ENCODE measurements at places on chromosomes 7 and 10.

DNA sequence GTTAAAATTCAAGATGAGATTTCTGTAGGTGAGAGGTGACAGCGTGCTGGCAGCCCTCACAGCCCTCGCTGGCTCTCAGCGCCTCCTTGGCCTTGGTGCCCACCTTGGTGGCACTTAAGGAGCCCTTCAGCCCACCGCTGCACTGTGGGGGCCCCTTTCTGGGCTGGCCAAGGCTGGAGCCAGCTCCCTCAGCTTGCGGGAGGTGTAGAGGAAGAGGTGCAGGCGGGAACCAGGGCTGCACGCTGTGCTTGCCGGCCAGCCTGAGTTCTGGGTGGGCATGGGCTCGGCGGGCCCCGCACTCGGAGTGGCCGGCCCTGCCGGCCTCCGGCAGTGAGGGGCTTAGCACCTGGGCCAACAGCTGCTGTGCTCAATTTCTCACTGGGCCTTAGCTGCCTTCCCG, 320.0 kb upstream of the VWC2 start:
- DNase-seq: no peak

DNA sequence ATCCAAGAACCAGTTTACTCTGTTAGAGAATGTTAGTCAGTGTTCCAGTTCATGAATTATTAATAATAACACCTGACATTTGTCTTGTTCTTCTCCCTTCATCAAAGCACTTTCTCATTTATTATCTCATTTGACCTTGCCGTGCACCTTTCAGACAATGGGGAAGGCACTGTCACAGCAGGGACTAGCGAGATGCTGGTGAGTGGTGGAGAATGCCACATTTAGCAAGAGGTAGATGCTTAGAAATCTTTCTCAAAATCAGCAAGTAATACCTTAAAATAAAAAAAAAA, 34.2 kb upstream of the XRCC2 start:
- DNase-seq: no peak

GRCh38 chr7:33807779-33808482, 97.4 kb upstream of the BMPER start:
- DNase-seq: peak; percentile 87

DNA sequence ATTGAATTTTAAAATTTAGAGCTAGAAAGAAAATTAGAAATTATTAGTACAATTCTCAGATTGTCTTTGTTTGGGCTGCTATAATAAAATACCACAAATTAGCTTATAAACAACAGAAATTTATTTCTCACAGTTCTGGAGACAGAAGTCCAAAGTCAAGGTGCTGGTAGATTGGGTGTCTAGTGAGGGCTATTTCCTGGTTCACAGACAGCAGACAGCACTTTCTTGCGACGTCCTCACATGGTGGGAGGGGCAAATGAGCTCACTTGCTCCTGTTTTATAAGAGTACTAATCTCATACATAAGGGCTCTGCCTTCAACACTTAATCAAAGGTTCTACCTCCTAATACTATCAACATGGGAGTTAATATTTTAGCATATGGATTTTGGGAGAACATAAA, 134.1 kb downstream of the MDFIC start:
- no peak for DNase-seq

GRCh38 chr10:75209921-75210281, 695 bp upstream of the VDAC2 start:
- peak; percentile 66 for DNase-seq

DNA sequence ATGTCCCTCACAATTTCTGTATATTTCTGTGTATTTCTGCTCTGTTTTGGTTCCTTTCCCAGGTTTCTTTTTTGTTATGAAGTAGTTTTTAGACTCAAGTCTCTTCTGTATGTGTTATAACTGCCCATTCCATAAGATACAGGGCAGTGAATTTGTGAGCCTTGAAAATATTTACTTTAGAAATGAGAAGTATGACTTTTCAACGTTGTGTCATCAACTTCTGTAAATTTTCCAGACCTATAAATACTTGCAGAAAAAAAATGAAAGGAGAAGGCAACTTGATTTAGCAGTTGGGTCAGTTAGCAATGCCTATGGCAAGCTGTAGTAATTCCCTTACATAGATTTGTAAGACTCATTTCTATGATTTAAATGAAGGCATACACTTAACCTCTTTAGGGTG, 11.5 kb downstream of the EGFR start:
- DNase-seq: no peak

GRCh38 chr7:158061026-158061630, 526.5 kb downstream of the PTPRN2 start:
- DNase-seq: no peak

GRCh38 chr10:110344622-110345021, 39.9 kb upstream of the SMNDC1 start:
- no peak for DNase-seq

DNA sequence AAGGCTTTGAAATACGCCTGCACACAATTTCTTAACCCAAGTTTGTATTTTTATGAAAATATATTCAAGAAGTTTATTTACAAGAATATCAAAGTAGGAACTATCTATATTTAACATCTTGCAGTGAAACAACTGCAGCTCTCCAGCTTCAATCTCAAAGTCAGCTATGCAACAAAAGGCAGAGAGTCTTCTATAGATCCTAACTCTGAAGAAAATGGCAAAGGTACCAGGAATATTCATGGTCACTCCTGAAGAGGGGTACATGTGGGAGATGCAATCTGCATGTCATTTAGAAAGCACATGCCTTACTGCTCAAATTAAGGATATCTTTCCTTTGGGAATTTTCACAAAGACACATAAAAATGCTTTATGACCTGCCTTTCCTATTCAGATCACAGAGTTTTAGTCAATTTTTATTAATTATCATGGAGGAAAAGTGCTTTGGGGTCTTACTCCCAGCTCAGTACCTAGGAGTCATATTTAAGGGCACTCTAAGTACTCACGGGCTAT, 1.5 kb downstream of the ANK3 start:
- no peak for DNase-seq

GRCh38 chr7:25173184-25173583, 48.1 kb upstream of the CYCS start:
- DNase-seq: no peak

DNA sequence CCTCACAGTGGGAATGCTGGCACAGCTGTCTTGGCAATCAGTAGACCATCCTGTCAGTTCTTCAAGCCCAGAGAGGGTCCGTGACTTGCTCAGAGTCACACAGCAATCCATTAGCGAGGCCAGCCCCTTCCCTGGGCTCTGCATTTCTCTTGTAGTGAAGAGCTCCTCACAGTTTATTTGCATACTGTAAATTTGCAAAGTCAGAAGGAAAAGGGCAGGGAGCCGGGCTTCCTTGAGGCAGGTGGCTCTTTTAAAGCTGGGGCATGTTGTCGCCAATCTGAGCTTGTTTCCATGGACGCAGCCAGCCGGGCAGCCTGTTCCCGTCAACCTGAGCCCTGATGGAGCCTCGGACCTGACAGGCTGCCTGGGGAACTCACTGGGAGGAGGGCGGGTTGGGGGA, 123.4 kb downstream of the CUX1 start:
- no peak for DNase-seq

DNA sequence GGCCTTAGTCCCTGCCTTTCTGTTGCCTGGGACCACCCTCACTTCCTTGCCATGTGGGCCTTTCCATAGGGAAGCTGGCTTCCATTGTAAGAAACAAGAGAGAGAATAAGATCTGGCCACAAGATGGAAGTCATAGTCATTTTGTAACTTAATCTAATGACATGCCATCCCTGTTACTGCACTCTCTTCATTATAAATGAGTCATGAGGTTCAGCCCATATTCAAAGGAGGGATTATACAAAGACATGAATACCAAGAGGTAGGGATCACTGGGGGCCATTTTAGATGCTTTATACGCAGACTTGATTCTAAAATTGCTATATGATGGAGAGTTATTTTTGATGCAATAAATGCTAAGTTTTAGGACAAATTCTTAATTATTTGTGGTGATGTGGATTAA, 75.2 kb upstream of the CELF2 start:
- DNase-seq: no peak

- peak; percentile 16 for DNase-seq
Observed at GRCh38 chr10:8817299-8817698, 762.8 kb downstream of the GATA3 start.

- peak; percentile 81 for DNase-seq
Observed at GRCh38 chr7:30545791-30546555, 41.3 kb upstream of the GGCT start.

DNA sequence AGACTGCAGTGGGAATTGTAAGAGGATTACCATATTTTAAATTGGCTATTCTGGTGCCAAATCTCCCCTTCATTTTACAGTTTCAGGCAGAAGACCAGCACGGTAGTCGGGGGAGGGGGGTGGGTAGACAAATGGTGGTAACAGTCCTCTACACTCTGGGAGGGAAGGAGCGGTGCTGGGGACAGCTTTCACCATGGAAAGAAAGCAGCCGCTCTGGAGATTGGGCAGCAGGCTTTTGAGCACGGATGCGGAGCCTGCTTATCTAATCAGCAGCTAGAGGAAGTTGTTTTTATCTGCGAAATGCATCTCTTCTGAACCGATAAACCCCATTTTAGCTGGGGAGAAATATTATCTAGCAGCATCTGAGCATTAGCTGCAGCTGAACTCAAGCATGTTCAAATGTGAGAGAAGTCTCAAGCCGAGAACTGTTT, 28.7 kb downstream of the IKZF1 start:
- no peak for DNase-seq

GRCh38 chr10:79047875-79048638, 20.7 kb upstream of the ZMIZ1 start:
- no peak for DNase-seq

GRCh38 chr7:140966561-140967233, 42.0 kb upstream of the BRAF start:
- DNase-seq: no peak

DNA sequence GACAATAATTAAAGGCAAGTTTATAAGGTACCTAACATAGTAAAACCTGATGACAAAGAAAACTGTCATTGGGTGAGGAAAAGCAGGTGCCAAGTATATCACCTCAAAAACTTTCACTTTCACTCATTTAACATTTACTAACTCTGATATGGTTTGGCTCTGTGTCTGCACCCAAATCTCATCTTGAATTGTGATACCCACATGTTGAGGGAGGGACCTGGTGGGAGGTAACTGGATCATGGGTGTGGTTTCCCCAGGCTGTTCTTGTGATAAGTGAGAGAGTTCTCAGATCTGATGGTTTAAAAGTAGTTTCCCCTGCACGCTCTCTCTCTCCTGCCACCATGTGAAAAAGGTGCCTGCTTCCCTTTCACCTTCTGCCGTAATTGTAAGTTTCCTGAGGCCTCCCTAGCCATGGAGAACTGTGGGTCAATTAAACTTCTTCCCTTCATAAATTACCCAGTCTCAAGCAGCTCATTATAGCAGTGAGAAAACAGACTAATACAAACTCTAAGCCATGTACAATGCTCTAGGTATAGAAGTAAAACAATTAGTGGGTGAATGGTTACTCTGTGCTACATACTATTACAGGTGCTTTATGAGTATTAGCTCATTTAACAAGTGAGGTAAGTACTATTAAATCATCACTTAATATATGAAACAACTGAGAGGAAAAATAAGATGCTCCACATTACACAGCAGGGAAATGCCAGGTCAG, 199.0 kb downstream of the CHCHD3 start:
- DNase-seq: no peak

DNA sequence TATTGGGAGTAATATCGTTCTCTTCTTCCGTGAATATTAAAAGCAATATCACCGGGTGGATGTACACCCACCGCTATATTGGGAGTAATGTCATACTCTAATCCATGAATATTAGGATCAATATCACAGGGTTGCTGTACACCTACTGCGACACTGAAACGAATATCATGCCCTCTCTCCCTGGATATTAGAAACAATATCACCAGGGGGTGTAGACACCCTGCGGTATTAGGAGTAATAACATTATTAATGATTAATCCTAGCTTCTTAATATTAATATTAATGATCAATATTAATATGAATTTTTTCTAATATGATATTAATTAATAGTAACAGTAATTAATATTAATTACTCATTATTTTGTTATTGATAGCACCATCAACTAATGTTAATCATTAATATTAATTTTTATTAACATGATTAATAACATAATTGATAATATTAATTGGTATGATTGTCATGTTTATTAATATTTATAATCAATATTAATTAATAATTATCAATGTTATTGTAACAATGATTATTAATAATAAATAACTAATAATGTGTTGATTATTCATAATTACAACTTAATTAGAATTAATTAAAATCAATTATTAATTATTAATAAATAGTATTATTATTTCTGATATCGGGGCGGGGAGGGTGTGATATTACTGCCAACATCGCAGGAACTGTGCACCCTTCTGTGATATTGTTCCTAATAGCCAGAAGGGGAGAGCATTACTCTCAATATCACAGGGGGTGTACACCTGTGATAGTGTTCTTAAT, 121.3 kb upstream of the C1GALT1 start:
- DNase-seq: no peak

DNA sequence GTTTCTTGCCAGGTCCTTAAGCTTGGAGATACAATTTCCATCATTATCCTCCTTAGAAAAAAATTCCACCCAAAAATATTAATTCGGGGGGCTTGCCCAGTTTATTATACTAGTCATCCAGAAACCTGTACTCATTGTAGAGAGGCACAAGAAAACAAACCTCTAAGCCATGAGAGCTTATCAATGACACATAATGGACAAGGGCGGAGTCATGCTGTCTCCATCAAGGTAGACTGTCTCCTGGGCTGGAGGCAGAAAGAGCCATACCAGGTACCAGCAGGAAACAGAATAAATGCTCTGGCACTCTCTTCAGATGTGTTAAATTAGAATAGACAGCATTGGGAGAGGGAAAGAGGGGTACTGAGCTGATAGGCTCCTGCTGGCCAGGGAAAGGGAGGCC, 69.8 kb upstream of the GSDME start:
- no peak for DNase-seq

DNA sequence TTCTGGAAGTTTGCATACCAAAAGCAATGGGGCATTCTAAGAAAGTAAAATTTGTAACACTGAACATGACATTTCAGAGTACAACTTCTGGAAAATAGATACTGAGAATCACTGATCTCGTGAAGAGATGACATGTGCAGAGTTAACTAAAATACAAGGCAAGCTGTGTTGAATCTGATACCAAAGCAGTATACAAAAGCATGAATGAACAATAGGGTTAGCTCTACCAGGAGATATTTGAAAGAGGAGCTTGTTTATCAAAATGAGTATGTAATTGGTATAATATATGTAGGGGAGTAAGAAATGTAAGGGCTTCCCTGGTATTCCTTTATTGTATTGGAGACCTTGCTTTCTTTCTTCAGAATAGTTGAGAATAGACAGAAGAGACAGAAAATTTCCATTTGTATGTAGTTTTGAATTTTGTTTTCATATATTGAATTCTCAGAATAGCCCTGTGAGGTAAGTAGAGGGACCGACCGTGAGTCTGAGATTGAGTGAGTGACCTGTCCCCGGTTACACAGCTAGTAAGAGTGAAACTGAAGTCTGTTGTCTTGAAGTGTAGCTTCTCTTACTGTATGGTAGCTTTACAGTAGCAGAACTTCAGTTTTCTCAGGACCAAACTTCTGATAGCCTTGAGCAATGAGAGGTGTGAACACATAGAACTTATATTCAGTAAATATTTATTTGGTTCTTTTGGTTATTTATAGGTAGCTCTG, 5.0 kb downstream of the HBP1 start:
- DNase-seq: no peak

- no peak for DNase-seq
Observed at GRCh38 chr7:111842491-111842890, 280.2 kb upstream of the IMMP2L start.

Measured in amniotic epithelial cell (primary cell).